ENCODE measurements at places on chromosomes 3 and 15.

DNA sequence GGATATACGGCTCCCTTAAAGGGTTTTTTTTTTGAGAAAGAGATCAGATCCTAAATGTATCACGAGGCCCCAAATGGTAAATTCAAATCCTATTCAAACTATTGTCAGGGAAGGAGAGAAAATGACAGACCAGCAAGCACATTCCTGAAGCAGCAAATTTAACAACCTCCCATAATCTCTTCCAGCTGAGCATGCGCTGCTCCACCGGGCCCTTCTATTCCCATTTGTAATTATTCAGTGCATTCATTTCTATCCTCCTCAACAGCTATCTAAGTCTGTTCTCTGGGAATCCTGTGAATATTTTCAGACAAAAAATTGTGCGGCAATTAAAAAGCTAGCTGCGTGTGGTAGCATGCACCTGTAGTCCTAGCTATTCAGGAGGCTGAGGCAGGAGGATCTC is 43.2 kb downstream of the MAGI1 start:
- no peak for DNase-seq
- H3K27me3 ChIP-seq = no peaks in the 10 kb centered on the region
- H3K4me1 ChIP-seq = peaks cover 53% of the 10 kb centered on the region
- no peak overlapping the region for H3K27ac ChIP-seq
- H3K36me3 ChIP-seq = no peaks in the 10 kb centered on the region
- no peak overlapping the region for H3K4me3 ChIP-seq

GRCh38 chr3:151660885-151661284 is 72.8 kb upstream of the AADACL2 start:
- no peaks in the 10 kb centered on the region for H3K36me3 ChIP-seq
- no peak overlapping the region for H3K4me3 ChIP-seq
- H3K27me3 ChIP-seq = no peaks in the 10 kb centered on the region
- no peak overlapping the region for H3K27ac ChIP-seq
- no peak for DNase-seq
- no peaks in the 10 kb centered on the region for H3K4me1 ChIP-seq

- no peak for DNase-seq
- H3K27me3 ChIP-seq = no peaks in the 10 kb centered on the region
- no peak overlapping the region for H3K4me3 ChIP-seq
- peaks cover 14% of the 10 kb centered on the region for H3K4me1 ChIP-seq
- peaks cover 11% of the 10 kb centered on the region for H3K36me3 ChIP-seq
- no peak overlapping the region for H3K27ac ChIP-seq
Observed at GRCh38 chr3:42139621-42140453, 48.7 kb downstream of the TRAK1 start.

- no peak overlapping the region for H3K4me3 ChIP-seq
Observed at GRCh38 chr3:17157713-17158112, 273.0 kb downstream of the PLCL2 start.
